HTR-8/SVneo (cell line): ENCODE measurements at places on chromosomes 11 and 22.
A peak's percentile ranks its signal among the peaks of the same experiment; 100 is the strongest.

- DNase-seq: no peak
These were observed 361.2 kb downstream of the MN1 start for GRCh38 chr22:27440304-27440865.

DNA sequence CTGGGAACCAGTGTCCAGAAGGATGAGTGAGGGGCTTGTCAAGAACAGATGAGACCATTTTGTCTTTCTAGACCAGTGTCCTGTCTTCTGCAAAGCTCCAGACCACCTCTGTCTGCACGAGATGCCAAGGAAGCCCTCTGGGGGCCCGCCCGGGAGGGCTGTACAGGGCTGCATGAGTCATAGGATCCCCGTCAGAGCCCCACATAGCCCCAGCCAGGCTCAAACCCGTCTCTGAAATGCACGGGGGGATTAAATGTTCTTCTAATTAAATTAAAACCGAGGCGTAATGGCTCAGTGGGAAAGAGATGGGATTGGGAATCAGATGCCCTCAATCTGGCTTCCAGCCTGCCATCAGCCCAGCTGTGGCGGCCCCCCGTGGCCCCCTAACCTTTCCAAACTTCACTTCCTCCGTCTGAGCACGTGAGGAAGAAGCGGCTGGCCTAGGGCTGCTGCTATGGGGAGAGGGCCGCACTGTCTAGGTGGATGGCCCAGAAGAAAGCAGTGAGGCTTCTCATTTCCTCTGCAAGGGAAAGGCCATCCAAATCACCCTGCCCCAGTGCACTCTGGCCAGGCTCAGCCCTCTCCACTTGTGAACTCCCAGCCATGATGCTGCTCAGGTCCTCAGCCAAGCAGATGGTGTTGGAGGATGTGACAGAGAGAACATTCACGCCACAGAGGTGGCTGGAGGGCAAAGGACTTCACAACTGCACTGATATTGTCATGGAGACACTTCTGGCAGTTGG is 32.8 kb downstream of the KCNQ1OT1 start:
- DNase-seq: no peak

GRCh38 chr11:38530226-38530625 is 1932.2 kb upstream of the RAG2 start:
- no peak for DNase-seq

GRCh38 chr22:32820131-32821119 is 18.9 kb downstream of the TIMP3 start:
- DNase-seq: no peak

GRCh38 chr11:130475426-130476053 is 27.1 kb downstream of the ADAMTS15 start:
- no peak for DNase-seq

DNA sequence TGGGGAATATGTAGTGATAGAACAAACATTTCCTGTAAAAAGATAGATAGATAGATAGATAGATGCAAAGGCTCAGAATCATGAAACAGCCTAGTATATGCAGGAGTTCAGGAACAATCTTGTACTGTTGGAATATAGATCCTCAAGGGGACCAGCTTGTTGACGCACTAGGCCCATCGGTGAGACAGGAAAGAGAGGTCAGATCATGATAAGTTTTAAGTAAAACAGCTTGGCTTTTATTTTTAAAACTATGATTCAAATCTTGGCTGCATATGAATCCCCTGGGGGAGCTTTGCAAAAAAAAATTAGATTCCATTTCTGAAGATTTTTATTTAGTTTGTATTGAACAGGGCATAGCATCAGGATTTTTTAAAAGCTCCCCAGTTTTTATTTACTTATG is 185.8 kb downstream of the TRPC6 start:
- no peak for DNase-seq

- DNase-seq: peak; percentile 59
These were observed 44.3 kb upstream of the CEP126 start for GRCh38 chr11:101870510-101870909.

GRCh38 chr22:26979294-26979693 is 321.9 kb downstream of the MIAT start:
- DNase-seq: no peak

DNA sequence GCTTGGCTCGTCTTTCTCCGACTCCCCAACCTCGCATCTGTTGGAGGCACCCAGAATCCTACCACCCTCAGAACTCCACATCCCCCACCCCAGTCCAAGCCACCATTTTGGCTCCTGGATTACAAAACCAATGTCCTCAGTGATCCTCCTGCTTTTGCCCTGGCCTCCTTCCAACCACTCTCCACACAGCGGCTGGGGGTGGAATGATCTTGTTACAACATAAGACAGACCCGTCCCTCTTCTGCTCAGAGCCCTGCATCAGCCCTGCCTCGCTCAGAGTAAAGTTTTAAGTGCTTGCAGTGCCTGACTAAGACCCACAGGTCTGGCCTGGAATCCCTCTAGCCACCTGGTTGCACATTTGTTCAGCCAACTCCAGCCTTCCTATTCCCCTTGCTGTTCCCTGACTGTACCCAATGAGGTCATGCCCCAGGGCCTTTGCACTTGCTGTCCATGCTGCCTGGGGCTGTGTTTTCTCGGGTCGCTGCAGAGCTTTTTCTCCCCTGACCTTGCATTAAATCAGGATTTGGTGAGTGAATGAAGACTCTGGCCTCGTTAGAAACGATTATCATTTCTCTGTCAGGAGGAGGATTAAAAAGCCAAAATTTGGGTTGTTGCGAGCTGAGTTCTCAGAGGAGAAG is 67.3 kb downstream of the IGF2 start:
- DNase-seq: no peak

- no peak for DNase-seq
These were observed 264.5 kb upstream of the UBASH3B start for GRCh38 chr11:122391049-122391448.

GRCh38 chr11:3671334-3672254 is at the start of gene CHRNA10:
Gene CHRNA10, minus strand, starts transcription at chr11:3671384. Its CDS starts 72 bp downstream, at chr11:3671312.
- DNase-seq: no peak

DNA sequence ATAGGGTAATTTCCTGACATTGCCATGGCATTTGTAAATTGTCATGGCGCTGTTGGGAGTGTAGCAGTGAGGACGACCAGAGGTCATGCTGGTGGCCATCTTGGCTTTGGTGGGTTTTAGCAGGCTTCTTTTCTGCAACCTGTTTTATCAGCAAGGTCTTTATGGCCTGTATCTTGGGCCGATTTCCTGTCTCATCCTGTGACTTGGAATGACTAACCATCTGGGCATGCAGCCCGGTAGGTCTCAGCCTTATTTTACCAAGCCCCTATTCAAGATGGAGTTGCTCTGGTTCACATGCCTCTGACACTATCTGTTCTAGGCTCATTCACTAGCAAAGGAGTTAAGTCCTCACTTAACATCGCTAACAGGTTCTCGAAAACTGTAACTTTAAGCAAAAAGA is 1374.2 kb downstream of the FAM181B start:
- DNase-seq: no peak

DNA sequence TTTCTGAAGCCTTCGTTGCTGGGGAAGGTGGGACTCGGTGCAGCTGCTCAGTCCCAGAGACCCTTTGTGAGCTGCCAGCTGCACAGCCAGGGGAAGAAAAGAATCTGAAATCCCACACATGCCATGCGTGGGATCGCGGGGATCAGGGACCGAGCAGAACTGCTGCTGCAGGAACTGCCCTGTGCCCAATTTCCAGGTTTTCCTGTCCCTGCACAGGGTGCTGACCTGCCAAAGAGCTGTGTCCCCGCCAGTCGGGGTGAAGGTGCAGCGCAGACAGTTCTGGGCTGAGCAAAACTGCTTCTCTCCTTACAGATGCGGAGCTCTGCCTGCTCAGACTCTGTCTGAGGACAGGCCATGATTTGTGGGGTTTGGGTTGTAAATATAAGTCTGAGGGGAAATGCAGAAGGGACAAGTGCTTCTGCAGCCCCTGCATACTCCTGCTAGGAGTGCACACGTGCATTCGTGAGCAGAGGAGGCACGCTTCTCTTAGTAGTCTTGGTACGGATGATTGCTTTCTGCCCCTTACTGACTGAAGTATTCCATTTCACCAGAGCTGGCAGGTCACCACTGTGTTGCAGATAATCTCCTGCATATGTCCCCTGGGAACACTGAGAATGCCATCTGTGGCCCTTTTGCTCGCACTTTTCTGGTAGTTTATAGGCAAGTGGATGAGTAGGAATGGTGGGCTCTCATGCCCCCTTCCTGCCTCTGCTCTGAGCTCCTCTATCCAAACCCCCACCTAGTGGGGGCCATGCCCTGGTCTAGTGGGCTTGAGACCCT is 141.4 kb downstream of the PARVA start:
- no peak for DNase-seq

GRCh38 chr11:18936002-18936673 is 3.1 kb downstream of the MRGPRX1 start:
- DNase-seq: no peak

DNA sequence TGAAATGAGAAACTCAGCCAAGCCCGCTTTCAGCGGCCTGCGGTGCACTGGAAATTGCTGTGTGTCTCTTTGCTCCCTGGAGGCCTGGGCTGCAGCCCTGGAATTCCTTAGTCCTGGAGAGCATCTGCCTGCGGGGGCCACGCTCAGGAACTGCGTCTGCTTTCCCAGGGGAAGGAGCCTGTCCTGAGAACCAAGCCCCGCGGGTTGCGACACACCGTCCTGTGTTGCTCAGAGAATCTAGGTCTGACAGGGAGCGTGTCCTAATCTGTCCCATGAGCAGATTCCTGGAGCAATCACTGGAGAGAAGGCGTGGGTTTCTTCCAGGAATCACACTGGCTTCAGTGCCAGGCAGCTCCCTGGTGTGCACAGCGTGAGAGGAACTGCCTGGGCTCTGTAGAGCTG is 708.1 kb downstream of the BRD1 start:
- DNase-seq: no peak

GRCh38 chr22:29780748-29781676 is 13.8 kb downstream of the UQCR10 start:
- DNase-seq: peak; percentile 54

DNA sequence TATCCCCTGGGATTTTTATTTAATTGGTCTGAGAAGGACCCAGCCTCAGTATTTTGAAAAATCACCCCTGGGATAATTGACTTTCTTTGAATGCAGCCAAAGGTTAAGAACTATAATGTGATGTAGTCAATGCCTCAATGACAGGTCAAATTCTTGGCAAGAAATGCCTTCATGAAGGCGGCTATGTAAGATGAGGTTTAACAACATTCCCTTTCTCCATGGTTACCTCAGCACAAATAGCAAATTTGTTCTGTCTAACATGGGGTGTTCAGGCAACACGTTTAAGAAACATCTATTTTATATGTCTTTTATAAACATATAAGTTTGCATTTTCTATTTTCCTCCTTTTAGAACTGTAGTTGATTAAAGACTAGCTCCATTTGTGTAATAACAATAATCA is 5.3 kb downstream of the SLN start:
- DNase-seq: no peak

DNA sequence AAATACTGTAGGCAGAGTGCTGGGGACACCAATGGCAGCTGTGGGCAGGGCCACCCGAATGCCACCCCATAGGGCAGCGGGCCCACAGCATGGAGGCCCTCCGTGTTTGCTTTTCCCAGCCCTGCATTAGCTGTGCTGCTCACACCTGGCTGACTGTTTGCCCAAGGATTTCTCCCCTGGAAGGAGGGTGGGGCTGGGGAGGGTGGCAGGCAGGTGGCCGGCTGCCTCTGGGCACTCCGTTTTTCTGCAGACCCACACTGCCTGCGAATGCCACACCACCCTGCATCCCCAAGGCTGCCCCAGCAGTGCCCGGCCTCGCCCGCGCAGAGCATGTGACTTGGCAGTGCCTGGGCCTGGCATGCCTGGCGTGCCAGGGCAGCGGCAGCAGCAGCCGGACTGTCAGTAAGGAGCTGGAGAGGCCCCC is 19.6 kb downstream of the DAGLA start:
- no peak for DNase-seq

DNA sequence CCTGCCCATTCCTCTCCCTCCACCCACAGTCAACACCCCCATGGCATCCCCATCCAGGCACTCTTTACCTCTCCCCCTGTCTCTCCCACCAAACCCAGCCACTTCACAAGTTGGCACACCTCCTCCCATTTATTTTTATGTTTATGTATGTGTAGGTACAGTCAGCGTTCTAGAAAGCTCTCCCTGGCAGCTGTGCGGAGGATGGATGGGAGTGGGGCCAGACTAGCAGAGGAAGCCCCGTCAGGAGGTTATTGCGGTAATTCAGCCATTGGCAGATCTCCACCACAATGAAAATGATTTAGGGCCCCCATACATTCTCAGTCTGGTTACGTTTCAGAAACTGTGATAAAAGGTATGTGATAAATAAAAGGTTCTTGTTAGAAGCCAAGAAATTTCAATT is 51.3 kb downstream of the BTG4 start:
- no peak for DNase-seq

- no peak for DNase-seq
These were observed 3.2 kb downstream of the JOSD1 start for GRCh38 chr22:38697425-38698089.

DNA sequence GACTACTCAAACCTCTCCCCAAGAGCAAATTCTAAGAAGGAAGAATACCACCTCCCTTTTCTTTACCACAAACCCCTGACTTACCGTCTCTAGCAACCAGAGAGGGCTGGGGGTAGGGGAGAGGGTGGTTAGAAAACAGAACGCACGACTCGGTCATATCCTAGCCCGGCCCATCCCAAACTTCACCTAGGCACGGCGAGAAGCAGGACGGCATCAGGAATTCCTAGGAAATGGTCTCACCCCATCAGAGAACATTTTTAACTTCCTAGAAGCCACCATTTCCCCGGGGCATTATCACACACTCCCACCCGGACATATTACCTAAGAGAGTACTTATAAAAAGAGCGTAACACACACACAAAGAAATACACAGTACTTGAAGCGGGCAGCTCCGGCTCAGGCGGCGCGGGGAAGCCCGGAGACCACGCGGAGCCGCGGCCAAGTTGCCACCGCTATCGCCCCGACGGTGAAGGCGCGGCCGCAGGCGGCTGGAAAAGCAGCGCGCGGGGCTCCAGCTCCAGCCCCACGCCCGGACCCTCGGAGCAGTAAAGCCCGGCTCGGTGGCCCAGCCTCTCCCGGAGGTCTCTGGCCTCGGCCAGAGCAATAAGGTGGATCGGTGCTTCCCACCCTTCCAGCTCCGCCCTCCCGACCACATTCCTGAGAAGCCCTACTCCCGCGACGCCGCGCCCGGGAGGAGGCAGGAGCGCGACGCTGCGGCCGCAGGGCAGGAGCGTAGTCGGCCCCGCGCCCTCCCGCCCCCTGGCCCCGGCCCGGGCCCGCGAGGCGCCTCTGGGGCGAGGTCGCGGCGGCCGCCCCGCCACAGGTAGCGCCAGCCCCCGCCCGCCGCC is 878 bp downstream of the RRAS2 start:
- DNase-seq: peak; percentile 65
